ENCODE measurements at places on chromosomes 5 and 9.

GRCh38 chr5:149711338-149711737, 18.8 kb upstream of the PPARGC1B start:
- DNase-seq, result no peak

- no peak for DNase-seq
These were observed 1.1 kb downstream of the MAML1 start for GRCh38 chr5:179733772-179734126.

GRCh38 chr9:36828611-36829013, 205.5 kb downstream of the PAX5 start:
- no peak for DNase-seq

GRCh38 chr9:89481538-89481915, 16.4 kb downstream of the SEMA4D start:
- DNase-seq, result no peak

DNA sequence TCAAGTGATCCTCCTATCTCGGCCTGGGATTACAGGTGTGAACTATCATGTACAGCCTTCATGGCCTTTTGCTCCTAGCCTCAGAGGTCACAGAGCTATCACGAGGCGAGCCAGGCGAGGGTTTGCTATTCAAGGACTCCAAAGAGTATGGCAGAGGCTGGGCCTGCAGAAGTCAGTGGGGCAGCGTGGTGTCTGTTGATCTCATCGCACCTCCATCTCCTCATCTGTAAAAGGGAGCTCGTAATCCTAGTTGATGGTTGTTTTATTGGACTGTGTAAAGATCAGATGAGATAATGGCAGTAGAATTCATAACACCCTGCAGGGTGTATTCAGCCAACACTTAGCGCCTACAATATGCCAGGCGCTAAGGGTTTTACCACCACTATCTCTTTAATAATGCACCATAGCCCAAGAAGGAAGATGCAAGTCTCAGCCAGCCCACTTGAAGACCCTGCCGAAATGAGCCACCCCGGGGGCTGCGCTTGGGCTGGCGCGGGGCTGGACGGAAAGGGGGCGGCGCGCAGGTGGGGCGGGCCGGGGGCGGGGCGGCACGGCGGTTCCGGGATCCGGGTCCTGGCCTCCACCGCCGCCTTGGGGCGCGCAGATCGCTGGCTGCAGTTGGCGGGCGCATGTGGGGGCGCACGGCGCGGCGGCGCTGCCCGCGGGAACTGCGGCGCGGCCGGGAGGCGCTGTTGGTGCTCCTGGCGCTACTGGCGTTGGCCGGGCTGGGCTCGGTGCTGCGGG, at the start of gene GALNT12:
Gene GALNT12, plus strand, starts transcription at position 601 of the 744 bp plus-strand sequence. Its CDS starts 29 bp downstream, at position 630.
- peak; percentile 61 for DNase-seq

DNA sequence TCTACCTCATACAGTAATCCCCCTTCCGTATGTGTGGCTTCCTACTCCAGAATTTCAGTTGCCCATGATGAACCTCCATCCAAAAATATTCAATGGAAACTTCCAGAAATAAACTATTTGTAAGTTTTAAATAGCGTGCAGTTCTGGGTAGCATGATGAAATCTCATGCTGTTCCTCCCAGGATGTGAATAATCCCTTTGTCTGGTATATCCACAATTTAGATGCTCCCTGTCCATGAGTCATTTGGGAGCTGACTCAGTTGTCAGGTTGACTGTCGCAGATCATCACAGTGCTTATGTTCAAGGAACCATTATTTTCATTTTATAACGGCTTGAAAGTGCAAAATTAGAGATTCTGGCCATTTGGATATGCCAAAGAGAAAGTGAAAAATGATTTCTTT, 290.1 kb upstream of the CDH9 start:
- DNase-seq, result no peak

DNA sequence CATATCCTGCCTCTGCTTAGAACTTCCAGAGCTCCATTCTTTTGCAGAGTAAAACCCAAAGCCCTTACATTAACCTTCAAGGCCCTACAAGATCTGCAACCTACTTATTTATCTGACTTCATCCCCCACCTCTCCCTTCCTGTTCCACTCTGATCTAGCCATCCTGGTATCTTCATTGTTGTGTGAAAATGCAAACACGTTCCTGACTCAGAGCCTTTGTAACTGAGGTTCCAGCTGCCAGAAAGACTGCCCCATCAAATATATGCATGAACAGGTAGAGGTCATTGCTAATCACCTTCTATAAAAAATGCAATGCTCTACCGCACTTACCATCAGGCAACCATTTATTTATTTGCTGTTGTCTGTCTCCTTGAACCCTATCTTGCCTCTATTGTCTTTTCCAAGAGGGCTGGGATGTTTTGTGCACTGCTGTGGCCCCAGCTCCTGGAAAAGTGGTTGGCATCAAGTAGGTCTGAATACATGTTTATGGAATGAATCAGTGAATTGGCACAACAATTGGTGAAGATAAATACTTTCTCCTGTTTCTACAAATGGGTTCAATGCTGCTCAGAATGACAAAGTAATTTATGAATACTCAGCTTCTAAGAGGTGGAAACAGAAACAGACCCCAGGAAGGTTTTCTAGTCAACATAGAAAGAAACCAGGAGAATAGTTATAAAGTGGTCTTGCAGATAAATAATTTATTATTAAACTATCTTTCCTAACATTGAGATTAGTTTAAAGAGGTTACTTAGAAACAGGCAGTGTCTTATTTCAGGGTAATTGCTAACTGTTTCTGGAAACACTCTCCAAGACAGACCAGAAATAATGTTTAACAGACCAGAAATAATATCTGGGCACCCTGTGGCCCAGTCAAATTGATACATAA, 230.6 kb upstream of the CD180 start:
- no peak for DNase-seq

DNA sequence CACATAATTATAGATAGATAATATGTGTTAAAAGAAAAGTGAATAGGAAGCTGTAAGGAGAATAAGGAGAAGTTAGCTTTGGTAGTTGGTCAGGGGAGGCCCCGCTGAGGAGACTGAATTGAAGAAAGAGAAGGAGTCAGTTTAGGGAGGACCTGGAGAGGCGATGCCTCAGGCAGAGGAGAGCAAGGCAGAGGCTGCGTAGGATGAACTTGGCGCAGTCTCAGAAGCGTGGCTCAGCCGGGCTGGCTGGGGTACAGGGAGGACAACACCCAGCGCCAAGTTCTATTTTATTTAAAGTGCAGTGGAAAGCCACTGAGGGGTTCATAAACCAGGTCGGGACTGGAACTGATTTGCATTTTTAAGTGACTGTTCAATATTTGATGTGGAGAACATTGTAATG, 68.5 kb downstream of the PTCD2 start:
- DNase-seq, result no peak

DNA sequence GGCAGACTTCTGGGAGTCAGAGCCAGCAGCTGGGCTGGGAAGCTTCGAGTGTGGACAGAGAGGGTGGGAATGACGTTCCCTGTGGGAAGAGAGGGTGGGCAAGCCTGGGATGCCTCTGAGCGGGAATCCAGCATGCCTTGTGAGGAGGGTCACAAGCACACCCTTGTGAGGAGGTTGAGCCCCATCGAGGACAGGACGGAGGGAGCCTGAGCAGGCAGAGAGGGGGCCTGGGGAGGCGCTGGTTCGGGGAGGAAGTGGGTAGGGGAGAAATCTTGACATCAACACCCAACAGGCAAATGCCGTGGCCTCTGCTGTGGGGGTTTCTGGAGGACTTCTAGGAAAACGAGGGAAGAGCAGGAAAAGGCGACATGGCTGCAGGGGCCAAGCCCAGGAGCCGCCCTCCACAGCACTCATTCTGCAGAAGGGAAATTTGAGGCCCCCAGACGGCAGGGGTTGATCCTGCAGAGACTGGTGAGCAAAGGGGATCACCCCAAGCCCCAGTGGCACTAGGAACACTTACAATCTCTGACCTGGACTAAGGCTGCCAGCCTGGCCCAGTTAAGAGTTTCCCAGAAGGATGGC, 1.1 kb upstream of the IL13 start:
- DNase-seq, result no peak

DNA sequence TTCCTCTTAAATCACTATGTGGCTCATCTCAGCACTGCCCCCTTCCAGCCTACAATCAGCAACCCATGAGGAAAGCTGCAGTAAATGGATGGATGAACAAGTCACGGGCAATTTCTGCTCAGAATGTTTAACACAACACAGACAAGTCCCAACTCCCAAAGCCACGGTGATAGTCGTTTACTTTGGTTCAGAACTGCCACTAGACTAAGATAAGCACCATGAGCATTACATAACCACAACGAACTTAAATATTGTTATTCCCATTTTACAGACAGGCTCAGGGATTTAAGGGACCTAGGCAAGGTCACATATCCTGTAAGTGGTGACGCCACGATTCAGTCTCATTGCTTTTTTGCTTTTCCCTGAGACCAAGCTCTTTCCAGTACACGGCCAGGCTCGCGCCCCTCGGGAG, 2.0 kb upstream of the SMIM27 start:
- DNase-seq, result no peak

DNA sequence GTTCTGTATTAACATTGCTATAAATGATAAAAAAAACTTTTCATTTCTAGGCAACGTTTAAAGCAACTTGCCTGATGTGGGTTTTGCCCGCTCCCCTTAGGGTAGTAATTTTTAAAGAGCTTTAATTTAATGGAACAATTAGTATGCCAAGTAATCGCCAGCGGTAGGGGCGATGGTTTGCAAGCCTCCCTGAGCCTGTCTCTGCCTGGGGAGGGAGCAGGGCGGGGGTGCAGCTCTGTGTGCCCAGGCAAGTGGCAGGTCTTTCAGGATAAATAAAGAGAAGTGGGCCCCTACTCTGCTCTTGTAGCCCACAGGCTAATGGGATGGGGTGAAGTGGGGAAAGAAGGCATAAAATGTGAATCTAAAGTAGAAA, 13.8 kb upstream of the TGFBI start:
- DNase-seq, result no peak

DNA sequence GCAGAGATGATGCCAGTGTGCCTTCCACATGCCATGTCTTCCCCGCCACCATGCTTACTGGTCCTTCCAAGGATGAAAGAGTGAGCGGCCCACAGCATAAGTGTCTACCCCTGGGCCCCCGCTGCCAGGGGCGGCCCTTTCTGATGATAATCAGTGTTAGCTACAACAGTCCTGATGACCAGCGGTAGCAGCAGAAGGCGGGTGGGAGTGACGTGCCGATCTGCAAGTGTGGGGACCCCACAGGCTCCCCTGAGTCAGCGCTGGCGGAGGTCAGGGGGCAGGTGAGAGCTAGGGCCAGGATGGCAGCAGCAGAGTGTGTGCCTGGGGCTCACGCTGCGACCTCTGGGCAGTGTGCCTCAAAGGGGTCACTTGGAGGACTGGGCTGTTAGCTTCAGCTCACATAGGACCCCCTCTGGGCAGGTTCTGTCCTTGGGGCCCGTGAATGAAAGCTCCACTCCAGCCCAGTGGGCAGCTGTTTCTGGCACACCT, 80.4 kb downstream of the HMCN2 start:
- no peak for DNase-seq

DNA sequence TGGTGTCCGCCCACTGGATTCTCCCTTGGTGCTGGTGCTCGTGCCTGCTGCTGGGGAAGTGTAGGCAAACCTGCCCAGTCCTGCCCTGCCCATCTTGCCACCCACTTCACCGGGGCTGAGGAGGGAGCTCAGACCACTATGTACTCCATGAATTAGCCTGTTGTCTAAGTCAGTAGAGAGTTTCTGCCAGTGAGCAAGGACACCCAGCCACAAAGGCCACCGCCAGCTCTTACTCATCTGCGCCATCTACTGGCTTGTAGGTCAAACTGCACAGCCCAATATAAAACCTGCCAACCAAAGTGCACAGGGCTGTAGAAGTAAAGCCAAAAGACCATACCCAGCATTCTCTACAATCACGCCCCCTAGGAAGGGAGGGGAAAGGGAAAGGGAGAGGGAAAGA, 102.3 kb downstream of the GLIS3 start:
- no peak for DNase-seq

GRCh38 chr5:177124486-177124991, 9.0 kb upstream of the NSD1 start:
- no peak for DNase-seq

DNA sequence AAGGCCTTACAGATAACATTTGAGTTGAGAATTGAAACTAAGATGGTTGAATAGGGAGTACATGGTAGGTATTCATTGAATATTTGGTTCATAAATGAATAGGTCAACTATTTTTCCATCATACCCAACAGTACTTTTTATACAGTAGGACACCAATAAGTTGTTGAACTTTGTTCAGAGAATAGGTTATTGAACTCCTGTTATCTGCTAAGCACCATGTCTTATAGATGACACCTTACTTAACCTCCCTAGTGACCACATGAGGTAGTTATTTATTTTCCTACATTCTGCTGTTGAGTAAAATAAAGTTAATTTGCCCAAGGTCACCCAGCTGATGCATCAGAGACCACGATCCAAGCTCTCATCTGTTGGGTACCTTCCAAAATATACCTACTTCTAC, 49.6 kb upstream of the ATP10B start:
- DNase-seq, result no peak

DNA sequence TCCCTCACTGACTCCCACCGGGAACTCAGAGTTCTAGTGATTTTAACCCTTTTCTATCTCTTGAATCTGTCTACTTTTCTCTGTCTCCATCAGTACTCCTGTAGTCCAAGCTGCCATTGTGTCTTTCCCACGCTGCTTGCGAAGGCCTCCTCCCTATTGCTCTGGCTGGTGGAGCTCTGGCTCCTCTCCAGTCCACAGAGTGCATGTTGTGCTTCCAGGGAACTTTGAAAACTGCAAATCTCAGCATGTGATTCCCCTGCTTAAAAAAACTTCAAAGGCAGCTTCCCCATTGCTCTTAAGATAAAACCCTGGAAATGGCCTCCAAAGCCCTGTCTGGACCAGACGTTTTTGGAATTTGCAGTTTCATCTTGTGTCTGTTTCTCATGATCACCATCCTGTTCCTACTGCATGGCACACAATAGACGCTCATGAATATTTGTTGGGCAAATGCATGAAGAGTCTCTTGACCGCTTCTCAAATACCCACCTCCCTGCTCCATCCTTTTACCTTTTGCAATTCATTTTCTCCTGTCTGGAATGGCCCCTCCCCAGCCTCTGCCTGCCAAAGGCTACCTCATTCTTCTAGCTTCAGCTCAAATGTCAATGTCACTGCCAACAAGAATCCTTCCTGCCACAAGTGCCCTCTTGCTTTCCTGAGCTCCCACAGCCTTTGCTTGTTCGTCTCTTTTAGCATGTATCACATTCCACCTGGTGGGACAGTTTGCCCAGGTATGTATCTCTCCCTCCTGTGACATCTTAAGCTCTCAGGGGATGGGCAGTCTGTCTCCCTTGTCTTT, 293.2 kb downstream of the ARHGAP26 start:
- DNase-seq, result no peak

DNA sequence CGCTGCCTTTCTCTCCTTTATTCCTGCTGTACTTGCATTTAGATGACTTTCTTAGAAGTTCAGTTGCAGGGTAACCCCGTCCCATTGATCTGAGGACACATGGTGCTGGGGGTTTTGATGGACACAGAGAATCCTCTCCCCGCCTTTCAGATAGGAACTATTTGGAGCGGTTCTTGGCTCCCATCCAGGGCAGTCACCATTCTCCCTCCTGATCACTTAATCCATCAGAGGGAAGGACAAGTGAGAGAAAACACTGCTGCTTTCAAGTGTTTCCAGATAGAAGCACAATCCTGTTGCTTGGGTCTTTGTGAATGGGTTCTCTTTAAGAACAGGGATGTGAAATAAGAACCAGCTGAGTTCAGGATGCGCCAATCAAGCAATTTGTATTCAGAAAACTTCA, 85.2 kb downstream of the IRX1 start:
- no peak for DNase-seq
